AML-193 (cell line): ENCODE measurements at places on chromosomes 12 and 14.

DNA sequence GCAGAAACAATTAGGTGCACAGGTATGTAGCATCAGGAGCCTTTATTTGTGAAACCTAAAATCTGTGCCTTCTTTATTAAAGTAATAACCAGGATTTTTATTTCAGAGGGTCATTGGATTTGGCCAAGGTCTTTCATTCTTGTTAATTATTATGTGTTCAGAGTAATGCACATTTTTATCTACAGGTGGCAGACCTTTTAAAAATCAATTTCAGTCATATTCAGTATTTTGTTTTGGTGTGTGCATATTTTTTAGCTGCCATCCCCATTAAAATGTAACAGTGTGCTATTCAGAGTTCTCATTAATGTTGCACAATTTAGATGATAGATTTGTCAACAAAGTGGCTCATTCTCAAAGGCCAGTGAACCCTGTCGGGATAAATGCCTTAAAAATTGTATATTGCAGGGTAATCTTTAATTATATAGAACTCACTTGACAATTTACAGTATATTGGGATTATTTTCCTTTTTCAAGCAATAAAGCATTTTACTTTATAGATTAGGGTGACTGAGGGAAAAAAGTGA, 319.3 kb upstream of the SOX5 start:
- no peak for DNase-seq

- no peak for DNase-seq
Measured at GRCh38 chr12:4499186-4499585, 39.5 kb upstream of the RAD51AP1 start.

DNA sequence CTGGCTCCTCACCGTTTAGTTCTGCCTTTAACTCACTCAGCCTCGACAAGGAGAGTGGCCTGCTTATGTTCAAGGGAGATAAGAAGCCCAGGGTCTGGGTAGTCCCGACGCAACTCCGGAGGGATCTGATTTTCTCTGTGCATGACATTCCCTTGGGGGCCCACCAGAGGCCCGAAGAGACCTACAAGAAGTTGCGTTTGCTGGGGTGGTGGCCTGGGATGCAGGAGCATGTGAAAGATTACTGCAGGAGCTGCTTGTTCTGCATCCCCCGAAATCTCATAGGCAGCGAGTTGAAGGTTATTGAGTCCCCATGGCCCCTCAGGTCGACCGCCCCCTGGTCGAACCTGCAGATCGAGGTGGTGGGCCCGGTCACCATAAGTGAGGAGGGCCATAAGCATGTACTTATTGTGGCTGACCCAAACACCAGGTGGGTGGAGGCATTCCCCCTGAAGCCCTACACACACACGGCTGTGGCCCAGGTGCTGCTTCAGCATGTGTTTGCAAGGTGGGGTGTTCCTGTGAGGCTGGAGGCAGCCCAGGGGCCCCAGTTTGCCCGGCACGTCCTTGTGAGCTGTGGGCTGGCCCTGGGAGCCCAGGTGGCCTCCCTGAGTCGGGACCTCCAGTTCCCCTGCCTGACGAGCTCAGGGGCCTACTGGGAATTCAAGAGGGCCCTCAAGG, 13.1 kb downstream of the CBLN3 start:
- no peak for DNase-seq

DNA sequence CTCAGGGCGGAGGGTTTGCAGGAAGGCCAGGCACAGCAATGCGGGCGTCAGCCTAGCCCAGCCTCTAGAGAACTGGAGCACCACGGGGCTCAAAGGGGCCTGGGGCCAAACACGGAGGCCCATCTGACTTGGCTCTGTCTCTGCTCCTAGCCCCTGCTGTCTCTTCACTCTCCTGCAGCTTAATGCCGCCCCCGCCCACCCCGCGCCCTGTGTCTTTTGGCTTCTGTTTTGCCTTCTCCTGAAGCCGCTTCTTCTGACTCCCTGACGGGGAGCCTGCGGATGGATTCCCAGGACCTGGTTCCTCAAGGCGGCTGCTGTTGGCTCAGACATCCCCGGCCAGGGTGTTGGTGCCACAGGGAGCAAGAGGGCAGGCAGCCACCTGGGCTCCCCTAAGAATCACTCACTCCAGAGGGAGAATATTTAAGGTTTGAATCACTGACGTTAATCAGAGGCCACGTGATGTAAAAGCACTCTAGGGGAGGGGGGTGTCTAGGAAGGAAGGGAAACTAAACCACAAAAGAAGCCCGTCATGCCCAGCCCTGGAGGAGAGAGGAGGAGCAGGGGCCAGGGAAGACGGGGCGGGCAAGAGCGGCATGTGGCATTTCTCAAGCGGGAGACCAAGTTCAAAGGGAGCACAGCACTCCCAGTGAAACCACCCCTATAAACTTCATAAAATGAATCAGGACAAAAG, 36.9 kb upstream of the PRMT8 start:
- no peak for DNase-seq

GRCh38 chr12:90211017-90211416, 502.4 kb upstream of the ATP2B1 start:
- DNase-seq, result no peak

- no peak for DNase-seq
Measured at GRCh38 chr12:41213648-41214047, 25.5 kb downstream of the PDZRN4 start.

GRCh38 chr14:100617410-100618317, 30.4 kb upstream of the BEGAIN start:
- no peak for DNase-seq

DNA sequence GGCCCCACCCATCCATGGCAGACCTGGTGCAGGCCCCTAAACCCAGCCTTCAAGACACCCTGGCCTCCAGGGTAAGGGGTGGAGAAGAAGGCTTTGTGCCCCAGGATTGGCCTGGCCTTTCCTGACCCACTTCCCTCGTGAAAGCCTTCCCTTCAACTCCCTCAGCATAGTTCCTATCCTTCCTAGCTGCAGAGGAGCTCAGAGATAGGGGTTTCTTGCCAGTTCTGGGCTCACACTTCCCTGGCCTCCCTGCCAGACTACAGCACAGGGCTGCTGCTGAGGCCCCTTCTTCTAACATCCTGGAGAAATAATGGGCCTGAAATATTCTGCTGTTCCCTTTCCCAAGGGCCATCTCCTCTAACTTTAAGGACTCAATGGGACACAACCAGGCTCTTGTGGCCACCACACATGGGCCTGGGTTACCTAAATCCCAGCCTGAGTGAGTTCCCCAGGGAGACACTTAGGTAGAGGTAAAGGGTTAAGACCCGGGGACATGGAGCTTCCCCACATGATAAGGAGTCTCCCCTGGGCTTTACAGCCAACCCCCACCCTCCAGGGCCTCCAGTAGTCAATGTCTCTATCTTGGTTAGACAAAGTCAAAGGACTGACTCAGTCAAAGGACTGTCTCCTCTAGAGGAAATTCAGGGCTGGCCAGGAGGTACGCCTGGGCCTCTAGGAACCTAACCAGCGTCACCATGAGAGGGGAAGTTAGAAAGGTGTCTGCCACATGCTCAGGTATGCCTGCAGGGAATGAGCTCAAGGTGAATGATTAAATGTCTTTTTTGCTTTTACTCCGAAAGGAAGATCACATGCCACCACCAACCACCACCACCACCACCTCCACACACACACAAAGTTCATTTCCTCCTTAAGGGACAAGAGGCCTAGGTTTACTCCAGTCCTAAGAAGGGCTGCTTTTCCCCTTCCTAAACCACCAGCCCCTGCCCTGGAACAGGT, 7.1 kb downstream of the ZFP36L1 start:
- no peak for DNase-seq

GRCh38 chr12:75641031-75641780, 129.8 kb upstream of the KRR1 start:
- DNase-seq, result peak; percentile 89
